ENCODE measurements at places on chromosomes 6 and 20. TPM values are rescaled to one million over a fixed set of nuclear protein-coding genes. Genes with fewer than 3 reads are reported as not detected.

Gene NRN1
- not detected for total RNA-seq

Gene COL19A1
- under 0.01 TPM for total RNA-seq

Gene LRRC1
- total RNA-seq, result 6.1 TPM

Gene STX11
- total RNA-seq, result 0.54 TPM

Gene GABRR2
- total RNA-seq, result under 0.01 TPM

Gene SGK1
- total RNA-seq, result 121 TPM

Gene PBOV1
- not detected for total RNA-seq

Gene PCED1A
- 8.1 TPM for total RNA-seq

Gene MATN4
- total RNA-seq, result not detected

Gene C20orf141
- not detected for total RNA-seq

Gene ZBTB12
- 2.5 TPM for total RNA-seq

Gene CGAS
- 4.2 TPM for total RNA-seq

Gene TINAG
- total RNA-seq, result not detected

Gene POPDC3
- 25.8 TPM for total RNA-seq

Gene SDCBP2
- 0.54 TPM for total RNA-seq

Gene JAG1
- 19.4 TPM for total RNA-seq

Gene WFDC12
- total RNA-seq, result not detected

Gene ELOVL2
- 10.6 TPM for total RNA-seq

Gene LPA
- total RNA-seq, result not detected

Gene OPRL1
- total RNA-seq, result 0.36 TPM

Gene XKR7
- not detected for total RNA-seq

Gene BTN2A1
- 11.4 TPM for total RNA-seq

Gene LIN28B
- not detected for total RNA-seq

Gene GABRR1
- not detected for total RNA-seq

Gene ALDH8A1
- total RNA-seq, result under 0.01 TPM

Gene SIGLEC1
- not detected for total RNA-seq

Gene DNAH8
- total RNA-seq, result under 0.01 TPM

Gene PTCRA
- not detected for total RNA-seq

Gene DYNLT1
- total RNA-seq, result 235 TPM

Gene TP53TG5
- total RNA-seq, result not detected

Gene COL10A1
- total RNA-seq, result not detected

Gene RBBP9
- total RNA-seq, result 31.4 TPM

Gene KCNK16
- not detected for total RNA-seq

Gene EPHA7
- total RNA-seq, result not detected

Gene OLIG3
- total RNA-seq, result not detected

Gene AVP
- total RNA-seq, result not detected

Gene ZKSCAN4
- 4.7 TPM for total RNA-seq

Gene ASIP
- not detected for total RNA-seq

Gene GPR6
- total RNA-seq, result not detected
